ENCODE measurements at places on chromosomes 13 and 19. TPM values are rescaled to one million over a fixed set of nuclear protein-coding genes. Genes with fewer than 3 reads are reported as not detected.
A peak's percentile ranks its signal among the peaks of the same experiment; 100 is the strongest.

The NLRP7 gene
- 0.16 TPM for total RNA-seq

The PGLYRP1 gene
- total RNA-seq: not detected

The TPTE2 gene
- total RNA-seq: 0.16 TPM

The PROZ gene
- not detected for total RNA-seq

The CYP2F1 gene
- not detected for total RNA-seq

- peaks cover 10% of the 10 kb centered on the region for H3K4me1 ChIP-seq
- H3K4me3 ChIP-seq: no peak overlapping the region
- no peaks in the 10 kb centered on the region for H3K36me3 ChIP-seq
- peaks cover 30% of the 10 kb centered on the region for H3K27me3 ChIP-seq
Observed at GRCh38 chr19:18789422-18789869, 1.7 kb downstream of the COMP start.

DNA sequence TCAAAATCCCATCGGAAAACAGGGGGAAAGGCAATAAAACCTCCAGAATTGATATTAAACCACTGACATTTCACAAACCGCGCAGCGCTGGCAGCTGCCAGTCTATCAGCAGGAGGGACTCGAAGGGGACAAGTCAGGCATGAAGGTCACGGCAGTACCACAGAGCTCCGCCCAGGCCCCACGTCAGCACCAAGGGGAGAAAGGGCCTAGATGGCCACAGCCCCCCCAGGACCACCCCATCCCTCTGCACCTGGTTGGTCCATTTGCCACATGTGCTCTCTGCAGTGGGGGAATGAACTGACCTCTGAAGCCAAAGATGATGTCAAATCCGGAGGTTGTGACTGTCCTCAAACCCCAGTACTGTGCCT, 9.5 kb upstream of the VSTM2B start:
- no peaks in the 10 kb centered on the region for H3K36me3 ChIP-seq
- H3K27ac ChIP-seq: no peak overlapping the region
- H3K27me3 ChIP-seq: no peaks in the 10 kb centered on the region
- H3K4me3 ChIP-seq: no peak overlapping the region
- DNase-seq: no peak

GRCh38 chr13:48570216-48570828, 37.4 kb upstream of the RCBTB2 start:
- H3K4me3 ChIP-seq: no peak overlapping the region
- H3K36me3 ChIP-seq: no peaks in the 10 kb centered on the region
- no peaks in the 10 kb centered on the region for H3K4me1 ChIP-seq
- no peak for DNase-seq
- H3K27me3 ChIP-seq: no peaks in the 10 kb centered on the region

GRCh38 chr13:113883921-113884804, 20.3 kb upstream of the GAS6 start:
- no peak overlapping the region for H3K4me3 ChIP-seq
- H3K27me3 ChIP-seq: no peaks in the 10 kb centered on the region
- H3K36me3 ChIP-seq: no peaks in the 10 kb centered on the region
- H3K4me1 ChIP-seq: no peaks in the 10 kb centered on the region

GRCh38 chr13:107070792-107071191, 502.9 kb upstream of the ARGLU1 start:
- H3K27me3 ChIP-seq: no peaks in the 10 kb centered on the region
- no peak overlapping the region for H3K27ac ChIP-seq
- no peak for DNase-seq

DNA sequence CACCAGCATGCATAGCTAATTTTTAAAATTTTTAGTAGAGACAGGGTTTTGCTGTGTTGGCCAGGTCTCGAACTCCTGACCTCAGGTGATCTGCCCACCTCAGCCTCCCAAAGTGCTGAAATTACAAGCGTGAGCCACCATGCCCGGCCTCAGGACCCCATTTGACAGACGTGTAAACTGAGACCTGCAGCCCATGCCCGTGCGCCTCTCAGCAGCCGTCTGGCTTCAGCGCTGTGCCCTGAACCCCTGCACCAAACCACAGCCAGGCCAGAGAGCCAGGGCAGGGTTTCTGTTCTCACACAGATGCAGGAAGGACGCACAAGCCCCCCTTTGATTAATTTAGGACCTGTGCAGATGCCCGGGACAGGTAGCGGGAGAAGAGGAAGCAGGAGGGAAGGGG, 7.3 kb upstream of the FFAR1 start:
- no peak overlapping the region for H3K27ac ChIP-seq
- no peak for DNase-seq
- H3K4me3 ChIP-seq: no peak overlapping the region
- no peaks in the 10 kb centered on the region for H3K4me1 ChIP-seq
- H3K36me3 ChIP-seq: no peaks in the 10 kb centered on the region
- no peaks in the 10 kb centered on the region for H3K27me3 ChIP-seq

DNA sequence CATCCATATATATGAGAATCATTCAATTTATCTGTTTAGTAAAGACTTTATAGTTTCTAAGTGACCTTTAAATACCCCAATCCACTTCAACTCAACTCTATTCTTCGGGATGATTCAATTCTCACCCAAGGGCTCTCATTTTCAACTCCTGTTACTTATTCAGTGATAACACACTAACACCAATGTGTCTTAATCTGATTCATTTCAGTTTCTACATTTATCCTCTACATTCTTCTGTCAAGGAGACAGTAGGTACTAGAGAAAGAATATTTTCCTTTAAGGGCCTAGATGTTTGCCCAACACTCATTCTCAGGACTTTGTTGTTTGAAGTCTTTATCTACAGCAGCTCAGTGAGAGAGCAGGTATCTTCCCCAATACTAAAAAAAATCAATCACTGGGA, 7.1 kb downstream of the ARGLU1 start:
- peaks cover 6% of the 10 kb centered on the region for H3K4me1 ChIP-seq
- peaks cover 9% of the 10 kb centered on the region for H3K36me3 ChIP-seq
- DNase-seq: no peak
- H3K27ac ChIP-seq: no peak overlapping the region
- H3K27me3 ChIP-seq: no peaks in the 10 kb centered on the region

DNA sequence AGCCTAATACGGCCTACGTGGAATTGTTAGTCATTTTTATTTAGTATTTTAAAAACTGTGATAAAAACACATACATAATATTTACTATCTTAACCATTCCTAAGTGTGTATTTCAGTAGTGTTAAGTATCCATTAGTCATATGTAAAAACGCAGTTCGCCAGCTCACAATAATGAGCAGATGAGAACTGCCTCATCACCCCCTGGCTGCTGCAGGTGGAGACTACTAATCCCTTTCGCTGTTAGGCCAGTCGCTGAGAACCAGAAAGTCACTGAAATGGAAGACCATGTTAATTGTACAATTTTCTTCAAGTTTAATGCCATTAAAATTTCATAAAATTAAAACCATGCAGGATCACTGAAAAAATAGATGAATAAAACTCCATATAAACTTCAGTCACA, 1.6 kb downstream of the ESD start:
- H3K4me3 ChIP-seq: no peak overlapping the region
- no peak overlapping the region for H3K27ac ChIP-seq
- H3K4me1 ChIP-seq: peaks cover 7% of the 10 kb centered on the region
- no peak for DNase-seq
- H3K36me3 ChIP-seq: peaks cover 4% of the 10 kb centered on the region

- peaks cover 15% of the 10 kb centered on the region for H3K36me3 ChIP-seq
- no peak for DNase-seq
- H3K4me1 ChIP-seq: peaks cover 2% of the 10 kb centered on the region
- no peak overlapping the region for H3K4me3 ChIP-seq
- H3K27me3 ChIP-seq: no peaks in the 10 kb centered on the region
- H3K27ac ChIP-seq: no peak overlapping the region
Observed at GRCh38 chr19:8459095-8459494, 14.3 kb downstream of the HNRNPM start.

- peak; percentile 93 for DNase-seq
- H3K36me3 ChIP-seq: no peaks in the 10 kb centered on the region
- peak overlapping the region; percentile 98 for H3K27ac ChIP-seq
- H3K27me3 ChIP-seq: no peaks in the 10 kb centered on the region
Observed at GRCh38 chr19:13154241-13154778, 4.1 kb downstream of the IER2 start.

DNA sequence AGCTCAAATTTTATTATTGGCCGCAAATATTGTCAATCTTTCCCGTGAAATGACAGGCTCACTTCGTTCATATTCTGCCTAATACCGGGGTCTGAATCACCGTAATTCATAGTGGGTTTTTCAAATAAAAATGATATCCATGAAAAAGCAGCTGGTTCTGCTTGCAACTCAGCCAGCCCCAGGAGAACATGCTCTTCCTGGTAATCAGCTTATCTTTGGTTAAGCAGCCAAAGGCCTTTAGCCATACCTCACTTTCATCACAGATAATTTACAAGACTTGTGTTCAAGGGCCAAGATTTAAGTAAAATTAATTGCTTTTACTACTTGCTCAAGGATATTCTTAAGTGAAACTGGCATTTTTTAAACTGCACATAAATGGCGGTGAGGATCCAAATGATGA, 22.5 kb downstream of the RNASEH2B start:
- DNase-seq: no peak
- no peaks in the 10 kb centered on the region for H3K27me3 ChIP-seq
- H3K4me3 ChIP-seq: no peak overlapping the region
- no peaks in the 10 kb centered on the region for H3K4me1 ChIP-seq
- H3K27ac ChIP-seq: no peak overlapping the region

DNA sequence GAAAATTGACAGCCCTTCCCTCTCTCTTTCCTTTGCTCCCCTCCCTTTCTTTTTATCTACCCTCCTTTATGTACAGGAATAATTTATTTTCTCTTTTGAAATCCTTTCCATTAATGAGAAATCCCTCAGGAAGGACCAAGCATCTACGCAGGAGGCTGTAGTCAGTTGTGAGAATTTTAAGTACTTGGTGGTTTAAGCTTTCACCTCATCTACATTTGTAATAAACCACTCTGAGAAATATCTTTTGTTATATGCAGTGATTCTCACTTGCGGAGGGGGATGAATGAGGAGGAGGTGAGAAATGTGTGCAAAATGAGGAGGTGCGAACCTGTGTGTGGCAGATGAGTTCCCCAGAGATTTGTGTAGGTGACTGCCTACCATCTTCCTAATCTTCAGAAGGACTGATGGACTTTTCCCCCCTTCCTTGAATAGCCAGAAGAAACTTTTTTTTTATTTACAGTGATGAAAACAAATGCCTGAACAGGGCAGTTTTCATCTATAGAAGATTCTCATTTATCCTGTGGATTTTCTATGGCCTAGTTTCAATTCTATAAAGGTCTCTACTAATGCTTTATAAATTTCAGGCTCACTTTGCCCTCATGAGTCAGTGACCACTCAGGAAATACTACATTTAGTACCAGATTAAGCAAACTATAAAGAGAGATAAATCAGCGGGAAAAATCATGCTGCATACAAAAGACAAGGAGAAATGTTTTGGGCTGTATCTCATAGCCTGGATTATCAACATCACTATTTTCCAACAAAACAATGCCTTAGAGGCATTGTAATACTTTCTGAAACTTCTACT, 118.3 kb downstream of the LHFPL6 start:
- no peak overlapping the region for H3K27ac ChIP-seq
- no peaks in the 10 kb centered on the region for H3K27me3 ChIP-seq
- H3K36me3 ChIP-seq: no peaks in the 10 kb centered on the region
- no peaks in the 10 kb centered on the region for H3K4me1 ChIP-seq

GRCh38 chr19:9945319-9945966, 9.1 kb upstream of the OLFM2 start:
- H3K27me3 ChIP-seq: no peaks in the 10 kb centered on the region
- H3K36me3 ChIP-seq: no peaks in the 10 kb centered on the region
- H3K4me3 ChIP-seq: no peak overlapping the region

GRCh38 chr13:95896301-95896700, 156.9 kb downstream of the UGGT2 start:
- no peaks in the 10 kb centered on the region for H3K4me1 ChIP-seq
- H3K27ac ChIP-seq: no peak overlapping the region
- no peak overlapping the region for H3K4me3 ChIP-seq
- DNase-seq: no peak
- H3K27me3 ChIP-seq: no peaks in the 10 kb centered on the region

DNA sequence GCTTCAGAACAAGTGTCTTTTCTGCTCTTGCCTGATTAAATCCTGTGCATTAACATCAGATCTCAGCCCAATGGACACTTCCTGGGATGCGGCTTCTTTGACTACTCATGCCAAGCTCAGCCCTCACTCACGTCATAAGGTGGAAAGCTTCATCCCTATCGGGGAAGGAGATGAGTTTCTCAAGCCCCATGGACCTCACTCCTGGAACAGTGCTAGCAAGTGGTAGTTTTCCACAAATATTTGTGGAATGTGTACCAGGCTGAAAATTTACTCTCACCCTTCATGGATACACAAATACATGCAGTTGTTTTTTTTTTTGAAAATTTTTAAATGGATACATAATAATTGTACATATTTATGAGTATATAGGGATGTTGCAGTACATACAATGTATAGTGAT, 34.6 kb upstream of the FARP1 start:
- H3K36me3 ChIP-seq: no peaks in the 10 kb centered on the region
- no peaks in the 10 kb centered on the region for H3K4me1 ChIP-seq
- H3K27ac ChIP-seq: no peak overlapping the region
- H3K4me3 ChIP-seq: no peak overlapping the region
- no peaks in the 10 kb centered on the region for H3K27me3 ChIP-seq
- DNase-seq: no peak

- H3K36me3 ChIP-seq: no peaks in the 10 kb centered on the region
- H3K4me1 ChIP-seq: no peaks in the 10 kb centered on the region
- DNase-seq: no peak
Observed at GRCh38 chr13:95698047-95698749, 21.3 kb downstream of the DNAJC3 start.

Measured in kidney (tissue), 22 donors.